Stimulated activated CD4-positive, alpha-beta T cell treated with anti-CD3 and anti-CD28 coated beads, Interleukin-4, amount 100 ng/mL, for 24 hours (primary cell): ENCODE measurements at places on chromosomes 4 and X.

DNA sequence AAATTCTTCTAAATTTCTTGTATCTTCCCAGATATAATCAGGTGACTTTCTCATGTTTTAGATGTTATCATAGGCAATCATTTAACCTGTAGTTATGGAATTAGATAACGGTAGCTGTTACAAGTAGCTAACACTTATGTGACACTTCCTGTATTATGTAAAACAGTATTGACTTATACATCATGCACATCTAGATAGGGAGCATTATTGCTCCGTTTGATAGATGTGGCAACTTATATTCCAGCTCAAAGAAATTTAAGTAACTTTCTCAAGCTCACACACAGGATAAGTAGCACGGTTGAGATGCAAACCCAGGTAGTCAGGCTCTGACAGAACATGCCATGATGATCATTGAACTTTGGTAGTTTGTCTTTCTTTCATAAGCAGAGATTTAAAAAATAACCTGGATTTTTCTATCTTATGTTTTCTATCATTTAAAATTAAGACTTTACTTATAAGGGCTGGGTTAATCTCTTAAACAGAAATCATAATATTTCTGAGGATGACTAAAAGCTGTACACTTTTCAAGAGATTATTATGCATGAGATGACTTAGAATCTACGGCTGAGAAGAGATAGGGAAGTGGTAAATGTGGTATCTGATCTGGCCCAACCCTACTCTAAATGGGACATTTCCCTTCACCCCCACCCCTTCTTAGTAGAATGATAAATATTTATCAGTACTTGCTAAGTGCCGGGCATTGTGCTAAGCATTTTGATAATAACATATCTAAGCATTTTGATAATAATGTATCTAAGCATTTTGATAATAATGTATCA, 69.1 kb upstream of the HPGD start:
- no peak for DNase-seq

DNA sequence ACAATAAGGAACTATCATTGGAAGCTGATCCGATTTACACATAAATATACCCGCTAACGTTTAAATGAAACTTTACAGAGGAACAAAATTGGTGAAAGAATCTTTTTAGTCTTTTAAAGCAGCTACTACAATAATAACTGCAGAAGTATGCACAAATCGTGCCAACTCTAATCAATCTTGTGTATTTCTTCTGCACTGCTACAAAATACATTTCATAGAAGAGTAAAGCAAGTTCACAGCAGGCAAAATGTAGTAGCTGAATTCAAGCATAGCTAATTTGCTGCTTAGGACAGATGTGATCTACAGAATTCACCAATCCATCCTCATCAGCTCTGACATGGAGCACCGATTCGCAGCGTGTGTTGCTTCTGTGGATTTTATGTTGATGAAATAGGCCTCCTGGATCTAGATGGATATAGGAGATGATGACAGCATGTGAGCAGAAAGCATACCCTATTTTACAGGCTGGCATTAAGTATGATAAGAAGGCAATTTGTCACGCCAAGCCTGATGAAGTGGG, 367.3 kb upstream of the FGF13 start:
- DNase-seq: no peak

DNA sequence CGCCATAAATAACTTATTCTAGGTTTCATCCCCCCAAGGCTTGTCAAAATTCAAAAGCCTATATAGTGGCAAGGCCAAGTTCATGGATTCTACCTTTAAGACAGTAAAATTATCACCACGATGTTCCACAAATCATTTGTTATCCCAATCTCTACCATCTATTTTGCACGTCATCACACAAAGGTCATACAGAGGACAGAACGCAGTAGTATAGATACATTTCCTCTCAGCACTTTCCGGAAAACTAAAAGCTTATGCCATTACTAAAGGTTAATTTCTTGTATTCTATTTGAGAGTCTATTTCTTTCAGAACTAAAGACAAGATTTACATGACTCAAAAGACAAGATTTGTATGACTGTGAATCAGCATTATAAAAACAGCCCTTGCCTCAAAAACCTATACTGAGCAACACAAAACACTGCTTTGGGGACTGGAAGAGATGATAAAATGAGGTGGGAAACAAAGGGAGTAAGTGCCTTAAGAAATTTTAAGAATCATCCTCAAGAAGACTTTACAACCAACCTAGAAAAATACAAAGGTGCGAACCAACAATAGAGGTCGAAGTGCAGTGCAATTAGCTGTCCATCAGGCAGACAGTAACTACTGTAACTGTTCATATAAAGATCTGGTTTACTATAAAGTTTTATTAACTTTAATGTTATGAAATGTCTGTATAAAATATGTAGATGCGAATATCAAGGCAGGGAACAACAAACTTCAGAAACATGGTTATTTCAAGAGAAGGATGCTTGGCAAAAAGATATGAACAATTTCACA, 7.6 kb downstream of the UBE2D3 start:
- no peak for DNase-seq

- DNase-seq: no peak
Measured at GRCh38 chr4:44558031-44558605, 93.3 kb downstream of the YIPF7 start.

DNA sequence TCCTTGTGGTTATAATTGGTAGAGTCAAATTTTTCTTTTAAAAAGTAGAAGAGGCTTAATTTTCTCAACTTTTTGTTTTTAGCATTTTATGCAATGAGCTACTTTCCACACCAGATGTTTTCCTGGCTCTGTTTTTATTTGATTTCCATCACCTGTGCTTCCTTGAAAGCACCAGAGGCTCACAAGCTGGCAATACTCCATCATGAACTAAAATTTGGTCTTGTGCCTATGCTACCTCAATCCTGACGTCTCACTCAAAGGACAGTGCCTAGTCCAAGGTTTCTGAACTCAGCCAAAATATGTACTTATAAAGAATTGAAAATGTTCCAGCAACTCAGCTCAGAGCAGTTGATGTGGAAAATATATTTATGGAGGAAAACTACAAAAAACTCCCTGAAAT, 914.0 kb upstream of the PRKX start:
- no peak for DNase-seq

GRCh38 chr4:168221301-168221700, 97.3 kb downstream of the DDX60 start:
- no peak for DNase-seq

DNA sequence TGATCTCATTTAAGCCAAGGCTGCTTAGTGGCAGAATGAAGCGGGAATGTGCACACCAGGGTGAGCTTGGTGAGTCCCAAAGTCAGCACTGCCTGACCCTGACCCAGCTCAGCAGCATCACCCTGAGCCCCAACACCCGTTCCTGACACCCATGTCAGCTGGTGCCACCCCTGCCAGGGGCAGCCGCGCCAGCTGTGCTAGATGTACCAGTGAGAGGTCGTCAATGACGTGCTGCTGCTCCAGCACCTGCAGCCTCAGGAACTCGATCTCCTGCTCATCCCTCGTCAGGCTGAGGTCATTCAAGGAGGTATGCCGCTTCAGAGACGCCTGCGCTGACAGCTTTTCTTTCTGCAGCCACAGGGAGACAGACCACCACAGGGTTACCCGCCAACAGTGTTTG, 61.7 kb upstream of the C4orf50 start:
- DNase-seq: no peak

- DNase-seq: no peak
Measured at GRCh38 chr4:173834151-173834550, 304.1 kb upstream of the HAND2 start.

- no peak for DNase-seq
Measured at GRCh38 chr4:7640136-7640535, 205.4 kb upstream of the PSAPL1 start.

DNA sequence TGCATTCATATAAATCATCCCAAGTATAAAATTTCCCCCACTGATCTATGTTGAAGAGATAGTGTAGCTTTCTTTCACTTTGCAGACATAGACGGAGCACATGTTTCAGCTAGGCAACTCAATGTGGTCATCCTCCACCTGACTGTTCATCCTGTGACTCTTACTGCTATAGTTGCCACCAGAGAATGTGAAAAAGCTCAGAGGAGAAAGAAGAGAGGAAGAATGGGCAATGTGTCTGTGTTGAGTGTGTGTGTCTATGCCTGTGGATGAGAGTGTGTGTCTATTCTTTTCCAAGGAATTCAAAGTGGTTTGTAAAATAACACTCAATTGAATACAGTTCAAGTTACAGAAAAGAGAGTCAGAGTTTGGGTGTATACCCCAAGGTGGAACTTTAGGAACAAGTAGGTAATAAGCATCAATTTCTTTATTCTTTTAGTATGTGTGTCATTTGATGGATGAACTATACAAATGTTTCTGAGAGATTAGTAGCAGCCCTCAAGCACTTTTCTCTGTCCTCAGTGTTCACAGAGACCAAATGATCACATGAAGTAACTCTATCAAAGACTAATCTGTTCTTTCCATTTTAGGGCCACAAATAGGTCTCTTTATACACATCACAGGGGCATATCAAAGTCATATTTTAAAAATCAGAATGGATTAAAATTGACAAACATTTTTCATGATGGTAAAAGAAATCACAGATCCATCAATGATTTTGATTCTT, 2.3 kb downstream of the SNCA start:
- no peak for DNase-seq

- no peak for DNase-seq
Measured at GRCh38 chr4:90580326-90580725, 453.1 kb downstream of the CCSER1 start.

DNA sequence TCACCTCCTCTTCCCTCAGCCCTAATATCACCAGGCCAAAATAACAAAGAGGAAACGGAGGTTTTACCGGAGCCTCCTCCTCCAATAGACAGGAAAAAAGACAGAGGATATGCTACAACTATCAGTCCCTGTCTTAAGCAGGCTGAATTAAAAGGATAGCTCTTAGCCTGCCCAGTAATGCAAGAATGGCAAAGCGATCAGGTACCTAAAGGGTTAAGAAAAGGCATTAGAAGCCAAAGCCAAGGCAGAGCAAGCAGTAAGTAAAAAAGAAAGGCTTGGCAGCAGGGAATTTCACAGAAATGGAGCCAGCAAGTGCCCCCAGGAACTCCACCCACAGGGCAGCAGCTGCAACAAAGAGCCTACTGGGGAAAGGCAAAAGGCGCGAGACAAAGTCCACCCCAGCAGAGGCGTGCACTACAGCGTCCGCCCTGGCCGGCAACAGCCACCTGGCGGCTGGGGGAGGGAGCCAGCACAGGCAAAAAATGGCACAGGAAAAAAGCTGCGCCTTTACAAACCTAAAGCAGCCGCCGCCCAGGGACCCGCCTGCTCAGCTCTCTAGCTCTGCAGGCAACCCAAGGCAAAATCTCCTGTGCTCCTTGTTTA, 220.6 kb upstream of the ZC4H2 start:
- no peak for DNase-seq

DNA sequence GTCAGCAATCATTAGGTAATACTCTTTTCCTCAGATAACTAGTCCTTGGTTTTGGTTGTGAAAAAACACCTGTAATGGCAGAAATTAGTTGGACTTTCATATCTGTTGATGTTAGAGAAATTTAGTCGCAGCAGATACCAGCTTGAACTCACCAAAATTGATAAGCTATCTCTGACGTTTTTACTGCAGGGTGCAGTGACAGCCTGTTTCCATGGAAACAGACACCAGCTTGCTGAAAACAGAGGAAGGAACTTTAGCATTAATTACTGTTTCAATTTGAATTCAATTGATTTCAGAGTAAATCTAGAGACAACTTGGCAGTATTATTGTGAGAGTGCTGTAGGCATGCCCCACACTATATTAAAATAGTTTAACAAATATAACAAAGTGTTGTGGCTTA, 246.5 kb downstream of the PPP1R2C start:
- DNase-seq: no peak
